Inflammatory macrophage treated with lipopolysaccharide for 1 hour (primary cell): ENCODE measurements at places on chromosomes 2 and 18.

DNA sequence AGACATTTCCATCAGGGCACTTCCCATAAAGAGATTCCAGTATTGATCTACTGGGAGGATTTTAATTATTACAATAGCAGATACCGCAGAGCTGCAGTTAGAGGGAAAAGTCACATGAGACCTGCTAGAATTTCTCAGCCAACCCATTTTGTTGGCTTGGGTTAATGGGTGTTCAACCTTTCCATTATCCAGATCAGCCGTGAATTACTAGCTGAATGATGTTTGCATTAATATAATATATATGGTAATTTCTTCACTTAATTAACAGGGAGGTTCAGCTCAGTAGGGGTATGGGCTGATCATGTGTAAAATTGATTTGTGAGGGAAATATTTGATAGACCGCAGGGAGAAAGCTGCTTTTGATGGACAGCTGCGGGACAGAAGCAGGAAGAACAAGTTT, 56.4 kb upstream of the OTX1 start:
- no peak for DNase-seq

DNA sequence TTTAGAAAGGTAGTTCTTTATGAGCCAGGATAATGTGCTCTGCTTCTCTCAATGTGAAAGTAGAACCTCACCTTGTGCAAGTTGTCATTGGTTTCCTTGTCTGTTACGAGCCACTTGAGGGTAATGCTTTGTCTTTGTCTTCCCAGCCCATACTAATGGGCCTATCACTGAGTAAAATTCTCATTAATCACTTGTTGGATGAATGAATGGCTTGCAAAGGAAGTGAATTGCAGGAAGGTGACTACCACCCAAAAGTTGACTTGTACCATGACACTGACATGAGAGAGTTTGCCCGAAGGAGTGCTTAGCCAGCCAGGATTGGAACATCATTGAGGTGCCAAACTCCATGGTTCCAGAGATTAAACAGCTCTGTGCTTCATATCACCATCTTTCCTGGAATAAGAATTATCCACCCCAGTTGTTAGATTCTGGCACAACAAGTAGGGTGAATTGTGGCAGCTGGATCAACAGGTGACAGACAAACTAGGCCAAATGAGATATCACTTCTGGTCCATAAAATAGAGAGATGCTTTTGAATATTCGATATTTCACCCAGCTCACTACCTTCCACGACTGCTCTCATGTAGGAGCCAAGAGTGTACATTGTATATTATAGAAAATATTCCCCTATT, 20.5 kb upstream of the CD28 start:
- no peak for DNase-seq

DNA sequence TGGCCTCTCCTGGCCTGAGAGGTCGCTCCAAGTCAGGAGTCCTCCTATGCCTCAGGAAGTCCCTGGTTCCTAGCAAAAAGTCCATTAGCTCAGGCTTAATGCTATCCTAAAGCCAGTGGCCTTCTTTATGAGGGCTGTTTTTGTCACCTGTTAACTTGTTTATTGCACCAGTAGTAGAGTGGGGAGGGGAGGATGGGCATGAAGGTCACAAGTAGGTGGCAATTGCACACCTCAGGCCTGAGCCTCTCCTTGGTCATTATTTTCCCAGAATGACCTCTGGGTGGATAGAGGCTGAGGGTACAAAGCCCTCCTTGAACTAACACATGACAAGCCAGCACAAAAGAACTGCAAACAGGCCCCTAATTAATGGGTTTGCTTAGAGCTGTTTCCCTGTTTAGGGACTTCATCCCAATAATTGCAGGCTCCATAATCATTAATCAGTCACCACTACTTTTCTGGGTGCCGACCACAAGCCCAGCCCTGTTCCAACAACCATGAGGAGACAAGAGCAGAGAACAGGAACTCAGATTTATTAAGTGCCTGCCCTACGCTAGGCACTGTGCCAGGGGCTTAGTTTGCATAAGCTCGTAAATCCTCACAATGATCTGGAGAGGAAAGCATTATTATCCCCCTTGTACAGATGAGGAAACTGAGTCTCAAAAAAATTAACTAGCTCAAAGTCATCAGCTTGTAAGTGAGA, 123.0 kb upstream of the PKDCC start:
- DNase-seq, result no peak

- no peak for DNase-seq
Measured at GRCh38 chr2:145736871-145737270, 1217.0 kb upstream of the ZEB2 start.

GRCh38 chr2:187982668-187983067, 309.0 kb upstream of the GULP1 start:
- DNase-seq, result peak; percentile 84

- DNase-seq, result no peak
Measured at GRCh38 chr2:240183006-240183874, 42.8 kb upstream of the OTOS start.

DNA sequence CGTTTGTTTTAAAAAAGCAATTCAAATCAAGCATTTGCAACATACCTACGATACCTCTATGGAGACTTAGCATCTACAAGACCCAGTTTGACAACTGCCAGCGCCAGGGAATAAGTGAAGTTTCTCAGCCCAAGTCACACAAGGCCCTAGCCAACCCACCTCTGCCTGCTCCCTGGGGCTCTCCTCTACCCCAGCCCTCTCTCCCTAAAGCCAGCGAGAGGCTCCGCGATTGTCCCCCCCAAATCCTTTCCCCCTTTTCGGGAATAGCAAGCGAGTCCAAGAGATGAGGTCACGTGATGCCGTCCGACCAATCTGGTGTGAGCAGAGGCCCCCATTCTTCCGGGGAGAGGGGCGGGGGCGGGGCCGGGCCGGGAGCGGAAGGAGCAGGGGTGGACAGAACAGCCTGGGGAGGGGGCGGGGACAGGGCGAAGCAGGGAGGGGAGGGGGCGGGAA, 102.2 kb upstream of the RAB6C start:
- peak; percentile 79 for DNase-seq

- DNase-seq, result no peak
Measured at GRCh38 chr18:37698508-37699040, 133.0 kb upstream of the CELF4 start.

DNA sequence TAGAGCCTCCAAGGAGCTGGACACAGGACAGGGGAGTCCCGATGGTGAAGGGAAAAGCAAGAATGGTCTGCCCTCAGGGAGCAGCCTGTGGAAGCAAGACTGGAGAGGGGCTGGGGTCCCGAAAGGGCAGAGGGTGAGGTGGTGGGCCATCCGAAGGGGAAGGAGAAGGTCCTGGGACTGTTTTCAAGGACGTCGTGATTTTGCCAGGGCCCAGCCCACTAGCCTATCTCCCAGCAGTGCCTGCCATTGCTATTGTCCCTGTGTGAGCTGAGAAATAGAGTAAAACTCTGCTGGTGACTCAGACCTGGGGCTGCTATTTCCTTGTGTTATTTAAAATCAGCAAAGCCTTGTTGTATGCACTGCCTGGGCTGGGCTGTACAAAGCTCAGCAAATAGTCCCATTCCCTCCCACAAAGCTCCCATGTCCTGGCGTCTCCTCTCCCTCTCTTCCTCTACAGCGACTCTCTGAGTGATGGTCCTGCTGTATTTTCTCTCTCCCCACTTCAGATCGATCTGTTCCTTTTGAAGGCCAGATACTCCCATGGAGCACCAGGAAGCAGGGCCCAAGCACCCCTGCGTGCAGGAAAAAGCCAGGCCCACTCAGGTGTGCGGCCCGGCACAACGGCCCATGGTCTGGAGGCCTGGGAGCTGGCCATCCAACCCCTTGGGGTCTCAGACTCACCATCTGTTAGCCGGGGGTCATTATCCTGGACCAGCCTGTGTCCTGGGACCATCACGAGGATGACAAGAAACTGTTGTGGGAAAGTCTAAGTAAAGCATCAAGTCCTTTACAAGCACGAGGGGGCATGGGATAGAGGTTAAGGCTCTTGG, 65.0 kb upstream of the OTOF start:
- DNase-seq, result no peak

- no peak for DNase-seq
Measured at GRCh38 chr2:176565641-176566323, 296.5 kb downstream of the MTX2 start.

DNA sequence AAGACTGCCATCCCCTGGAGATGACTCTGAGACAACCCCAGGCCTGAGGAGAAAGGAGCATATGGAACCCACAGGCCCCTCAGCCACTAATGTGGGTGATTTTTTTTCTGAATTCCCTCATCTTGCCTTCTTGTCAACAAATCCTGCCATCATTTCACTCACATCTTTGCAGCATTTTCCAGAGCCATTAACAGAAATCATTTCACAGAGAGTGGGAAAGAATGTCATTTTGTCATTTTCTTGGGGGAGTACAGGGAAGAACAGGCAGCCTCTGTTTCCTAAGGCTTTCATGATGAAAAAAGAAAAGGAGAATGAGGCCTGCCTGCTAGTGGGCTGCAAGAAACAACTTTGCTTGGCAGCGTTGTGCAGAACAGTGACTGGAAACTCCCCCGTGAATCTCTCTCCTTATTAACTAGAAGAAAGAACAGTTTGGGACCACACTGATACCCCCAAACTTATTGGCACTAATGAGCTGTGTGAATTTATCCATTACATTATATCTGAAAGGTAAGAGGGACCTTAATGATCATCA, 1464.6 kb upstream of the CELF4 start:
- no peak for DNase-seq

- DNase-seq, result no peak
Measured at GRCh38 chr2:18423636-18424035, 136.8 kb downstream of the RDH14 start.

DNA sequence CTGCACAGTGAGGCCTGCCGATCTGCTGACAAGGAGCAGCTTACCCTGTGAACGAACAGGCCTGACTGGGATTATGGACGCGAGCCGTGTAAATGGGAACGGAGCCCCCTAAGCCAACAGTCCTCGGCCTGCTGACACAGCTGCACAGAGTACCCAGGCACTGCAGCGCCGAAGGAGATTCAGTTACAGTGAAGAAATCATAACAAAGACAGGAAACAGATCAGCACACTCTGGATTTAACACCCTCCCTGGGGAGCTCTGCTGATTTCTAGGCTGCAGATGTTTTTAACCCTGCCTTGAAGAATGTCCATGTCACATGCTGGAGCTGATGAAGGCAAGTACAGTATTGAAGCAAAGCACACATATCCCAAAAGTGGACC, 43.4 kb downstream of the COLEC12 start:
- no peak for DNase-seq

GRCh38 chr2:132426656-132427055, 10.1 kb downstream of the GPR39 start:
- no peak for DNase-seq

GRCh38 chr2:142052220-142052863, 78.5 kb downstream of the LRP1B start:
- no peak for DNase-seq

GRCh38 chr2:184780944-184781343, 182.6 kb downstream of the ZNF804A start:
- no peak for DNase-seq

GRCh38 chr2:222592176-222592575, 63.7 kb downstream of the FARSB start:
- DNase-seq, result no peak

- DNase-seq, result no peak
Measured at GRCh38 chr2:8817221-8817620, 20.2 kb downstream of the KIDINS220 start.

GRCh38 chr2:23211987-23212583, 172.9 kb upstream of the KLHL29 start:
- no peak for DNase-seq

- DNase-seq, result no peak
Measured at GRCh38 chr18:2199060-2199459, 372.2 kb downstream of the METTL4 start.

DNA sequence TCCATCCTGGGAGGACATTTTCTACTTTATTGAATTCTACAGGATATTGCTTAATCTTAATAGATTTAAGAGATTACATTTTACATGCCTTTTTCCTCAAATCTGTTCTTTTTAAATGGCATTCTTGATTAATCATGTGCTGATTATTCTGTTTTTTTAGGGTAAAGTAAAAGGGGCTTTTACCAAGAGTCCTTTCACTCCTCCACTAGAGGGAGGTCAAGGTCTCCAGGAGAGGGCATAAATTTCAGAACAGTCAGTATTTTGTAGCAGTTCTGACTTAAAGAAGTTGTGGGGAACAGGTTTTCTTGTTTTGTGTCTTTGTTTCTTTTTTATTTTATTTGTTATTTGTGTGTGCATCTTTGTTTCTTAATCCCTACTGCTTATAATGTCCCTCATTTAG, 25.4 kb downstream of the WDR75 start:
- DNase-seq, result peak; percentile 41
